ENCODE measurements at places on chromosomes 2 and 18. TPM values are rescaled to one million over a fixed set of nuclear protein-coding genes. Genes with fewer than 3 reads are reported as not detected.
A peak's percentile ranks its signal among the peaks of the same experiment; 100 is the strongest.

Gene ATOH8
- not detected for polyA plus RNA-seq

Gene TGFA
- 0.66 TPM for polyA plus RNA-seq

Gene CXCR1
- polyA plus RNA-seq = 0.39 TPM

Gene AQP12A
- polyA plus RNA-seq = not detected

Gene NYAP2
- polyA plus RNA-seq = not detected

Gene R3HDM1
- 23.7 TPM for polyA plus RNA-seq

Gene IL1B
- not detected for polyA plus RNA-seq

Gene SMAD7
- polyA plus RNA-seq = 4.8 TPM

Gene FLACC1
- 1.9 TPM for polyA plus RNA-seq

Gene ST8SIA5
- not detected for polyA plus RNA-seq

Gene GKN1
- polyA plus RNA-seq = not detected

Gene C2orf15
- polyA plus RNA-seq = 6.1 TPM

Gene CFC1
- not detected for polyA plus RNA-seq

GRCh38 chr2:210177769-210178168 is 6.6 kb upstream of the KANSL1L start:
- DNase-seq = no peak

DNA sequence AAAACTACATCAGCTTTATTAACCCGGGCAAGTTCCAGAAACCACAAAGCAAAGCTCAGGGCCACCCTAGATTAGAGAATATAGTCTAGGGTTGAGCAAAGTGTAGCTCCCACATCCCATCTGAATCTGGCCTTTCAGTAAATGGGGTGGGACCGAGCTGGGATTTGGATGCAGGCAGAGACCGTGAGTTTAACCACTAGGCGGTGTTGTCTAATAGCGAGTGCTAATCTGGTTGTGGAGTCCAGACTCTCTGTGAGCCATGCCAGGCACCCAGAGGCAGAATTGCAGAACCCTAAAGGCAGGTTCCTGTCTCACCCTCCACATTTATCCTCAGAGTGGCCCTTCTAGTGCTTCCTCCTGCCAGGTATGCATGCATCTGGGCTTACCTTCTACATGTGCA is 435.9 kb downstream of the TSN start:
- DNase-seq = no peak

DNA sequence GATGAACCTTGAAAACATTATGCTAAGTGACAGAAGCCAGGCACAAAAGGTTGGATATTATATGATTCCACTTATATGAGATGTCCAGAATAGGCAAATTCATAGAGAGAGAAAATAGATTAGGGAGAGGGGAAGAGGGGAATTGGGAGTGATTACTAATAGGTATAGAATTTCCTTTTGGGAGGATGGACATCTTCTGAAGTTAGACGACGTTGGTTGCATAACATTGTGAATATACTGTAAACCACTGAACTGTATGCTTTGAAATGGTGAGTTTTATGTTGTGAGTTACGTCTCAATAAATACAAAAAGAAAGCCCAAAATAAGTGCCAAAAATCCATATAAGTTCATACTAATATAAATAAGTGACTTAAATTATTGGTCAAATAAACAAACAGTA is 18.6 kb upstream of the CYP26B1 start:
- no peak for DNase-seq

GRCh38 chr2:174916270-174916930 is 88.8 kb downstream of the CHN1 start:
- no peak for DNase-seq

DNA sequence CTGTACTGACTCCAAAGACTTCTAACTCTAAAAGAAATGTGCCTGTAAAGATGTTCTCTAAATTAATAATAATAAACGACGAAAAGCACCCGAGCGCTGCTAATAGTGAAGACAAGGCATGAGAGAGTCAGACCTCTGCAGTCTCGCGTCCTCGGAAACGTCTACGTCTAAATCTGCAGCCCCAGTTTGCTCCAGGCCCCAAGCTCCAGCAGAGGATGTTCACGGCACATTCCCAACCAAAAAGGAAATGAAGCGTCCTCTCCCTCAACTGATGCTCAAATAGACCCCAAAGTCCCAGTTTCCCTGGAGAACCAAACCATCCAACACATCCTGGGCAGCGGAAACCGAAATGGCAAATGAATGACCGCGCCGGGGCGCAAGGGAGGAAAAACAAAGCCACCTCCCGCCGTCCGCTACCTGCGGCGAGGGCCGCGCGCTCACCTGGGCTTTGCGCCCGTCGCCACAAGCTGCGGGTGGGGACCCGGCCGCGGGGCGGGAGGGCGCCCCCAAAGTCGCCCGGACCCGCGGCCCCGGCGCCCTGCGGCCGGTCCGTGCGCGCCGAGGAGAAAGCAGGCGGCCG is 47.1 kb upstream of the CCDC150 start:
- no peak for DNase-seq

GRCh38 chr2:111133603-111134002 is 12.9 kb downstream of the BCL2L11 start:
- no peak for DNase-seq

DNA sequence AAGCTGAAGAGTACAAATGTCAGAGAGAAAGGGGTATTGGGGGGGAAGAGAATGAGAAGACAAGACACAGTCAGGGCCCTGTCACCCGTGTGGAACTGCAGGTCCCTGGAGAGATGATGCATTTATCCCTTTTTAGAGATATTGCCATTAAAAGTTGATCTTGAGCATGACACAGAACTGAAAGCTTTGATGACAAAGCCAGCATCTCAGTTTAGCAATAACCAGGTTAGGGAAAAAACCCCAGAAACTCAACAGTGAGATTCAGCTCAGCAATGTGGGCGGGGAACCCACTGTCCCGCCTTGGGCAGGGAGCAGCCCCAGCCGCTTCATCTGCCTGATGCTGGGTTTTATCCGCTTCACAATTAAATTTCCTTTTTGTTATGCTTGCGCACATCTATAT is 181.1 kb downstream of the NEDD4L start:
- no peak for DNase-seq

GRCh38 chr2:208356846-208357574 is 49.6 kb upstream of the PTH2R start:
- no peak for DNase-seq

- no peak for DNase-seq
These were observed 147.4 kb upstream of the PGAP1 start for GRCh38 chr2:197073701-197074433.

- peak; percentile 51 for DNase-seq
These were observed 11.1 kb downstream of the LIMS2 start for GRCh38 chr2:127664065-127664894.

- DNase-seq = no peak
These were observed 238.8 kb downstream of the TPGS2 start for GRCh38 chr18:36589857-36590543.

DNA sequence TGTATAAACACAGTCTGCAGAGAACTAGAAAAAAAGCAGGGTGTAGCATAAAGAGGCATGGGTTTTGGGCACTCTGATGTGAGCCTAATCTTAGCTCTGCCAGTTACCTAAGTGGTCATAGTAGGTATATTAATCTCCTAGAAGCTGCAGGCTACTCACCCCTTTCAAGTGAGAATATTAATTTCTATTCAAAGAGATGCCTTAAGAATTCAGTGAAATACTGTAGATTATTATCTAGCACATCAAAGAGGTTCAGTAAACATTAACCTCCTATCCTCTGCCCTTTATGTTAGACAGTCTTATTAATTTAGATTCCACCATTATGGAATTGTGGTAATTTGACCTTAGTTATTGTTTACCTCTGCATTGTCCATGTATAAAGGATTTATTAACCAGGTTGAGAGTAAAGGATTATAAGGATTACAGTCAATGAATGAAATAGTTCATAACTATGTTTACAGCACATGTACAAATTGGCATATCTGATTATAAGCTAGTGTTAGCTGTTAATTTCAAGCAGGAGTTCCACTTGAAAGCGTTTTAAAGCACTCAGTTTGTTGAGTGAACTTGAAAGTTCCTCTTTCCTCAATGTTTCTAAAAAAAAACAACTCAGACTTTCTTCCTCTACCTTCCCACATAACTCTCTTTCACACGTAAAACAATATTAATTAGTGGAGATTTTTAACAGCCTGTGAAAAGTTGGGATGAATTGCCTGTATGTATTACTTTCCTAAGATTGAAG is 150.6 kb upstream of the EPC2 start:
- no peak for DNase-seq

DNA sequence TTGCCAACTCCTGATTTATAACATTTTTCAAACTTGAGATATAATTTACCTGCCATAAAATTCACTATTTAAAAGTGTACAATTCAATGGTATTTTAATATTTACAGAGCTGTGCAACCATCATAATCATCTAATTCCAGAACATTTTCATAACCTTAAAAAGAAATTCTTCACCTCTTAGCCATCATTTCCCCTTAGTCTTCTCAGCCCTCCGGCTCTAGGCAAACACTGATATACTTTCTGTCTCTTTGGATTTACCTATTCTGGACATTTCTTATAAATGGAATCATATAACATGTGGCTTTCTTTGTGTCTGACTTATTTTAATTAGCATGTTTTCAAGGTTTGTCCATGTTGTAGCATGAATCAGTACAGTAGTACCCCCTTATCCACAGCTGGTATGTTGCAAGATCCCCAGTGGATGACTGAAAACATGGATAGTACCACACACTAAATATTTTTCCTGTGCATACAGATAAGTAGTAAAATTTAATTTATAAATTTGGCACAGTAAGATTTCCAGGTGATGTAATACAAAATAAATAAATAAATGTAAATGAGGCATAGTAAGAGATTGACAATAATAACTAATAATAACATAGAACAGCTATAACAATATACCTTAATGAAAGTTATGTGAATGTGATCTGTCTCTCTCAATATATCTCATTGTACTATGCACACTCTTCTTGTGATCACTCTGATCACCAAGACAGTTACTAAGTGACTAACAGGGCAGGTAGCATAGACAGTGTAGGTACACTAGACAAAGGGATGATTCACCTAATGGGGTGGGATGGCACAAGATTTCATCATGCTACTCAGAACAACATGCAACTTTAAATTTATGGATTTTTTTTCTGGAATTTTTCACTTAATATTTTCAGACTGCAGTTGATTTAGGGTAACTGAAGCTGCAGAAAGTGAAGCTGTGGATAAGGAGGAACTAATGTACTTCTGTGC is 73.1 kb downstream of the RAB3GAP1 start:
- DNase-seq = no peak

- DNase-seq = no peak
These were observed 23.5 kb downstream of the NCK2 start for GRCh38 chr2:105768176-105768575.

DNA sequence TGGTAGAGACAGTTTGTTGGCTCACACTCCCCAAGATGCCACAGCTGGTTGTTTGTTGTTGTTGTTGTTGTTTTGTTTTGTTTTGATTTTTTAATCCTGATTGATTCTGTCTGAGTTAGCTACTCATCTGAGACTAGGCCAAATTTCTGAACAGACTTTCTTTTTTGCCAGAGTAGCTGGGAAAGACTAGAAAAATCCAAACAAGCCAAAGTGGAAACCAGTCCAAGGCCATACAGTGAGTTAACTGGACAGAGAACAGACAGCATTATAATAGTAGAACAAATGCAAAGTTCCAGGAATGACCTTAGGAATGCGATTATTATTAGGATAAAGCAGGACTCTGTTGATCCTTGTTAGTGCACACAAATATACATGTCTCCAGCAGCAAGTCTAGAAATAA is 43.8 kb upstream of the CYP26B1 start:
- DNase-seq = no peak

DNA sequence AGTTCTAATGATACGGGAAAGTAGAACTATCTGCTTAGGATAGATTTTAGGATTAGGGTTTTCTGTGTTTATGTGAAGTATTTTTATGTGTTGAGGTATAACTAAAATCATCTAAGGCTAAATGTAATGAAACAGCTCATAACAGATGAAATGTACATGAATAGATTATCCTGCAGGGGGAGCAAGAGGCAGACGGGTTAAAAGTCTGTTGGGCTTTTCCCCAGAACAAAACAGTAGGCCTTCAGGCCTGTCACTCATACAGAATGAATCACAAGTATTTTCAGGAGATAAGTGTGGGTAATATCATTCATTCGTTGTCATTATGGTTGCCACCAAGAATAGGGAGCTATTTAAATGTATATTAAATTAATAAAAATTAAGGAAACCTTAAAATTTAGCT is 107.9 kb upstream of the IL1R2 start:
- no peak for DNase-seq

DNA sequence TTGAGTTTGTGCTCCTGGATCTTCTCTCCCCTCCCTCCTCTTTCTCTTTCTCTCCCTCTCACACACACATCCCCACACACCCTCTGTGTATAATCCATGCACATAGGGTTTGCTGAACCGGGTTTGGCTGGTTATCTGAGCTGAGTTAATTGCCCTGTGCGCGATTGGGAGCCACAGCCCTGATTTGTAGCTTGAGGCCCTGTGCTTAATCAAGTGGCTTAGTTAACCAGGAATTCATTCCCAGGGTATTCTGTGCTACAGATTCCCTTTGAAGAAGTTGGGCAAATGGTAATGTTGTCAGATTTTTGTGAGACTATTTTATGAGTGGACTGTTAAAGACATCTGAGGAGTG is 6.2 kb downstream of the PARD3B start:
- DNase-seq = no peak

DNA sequence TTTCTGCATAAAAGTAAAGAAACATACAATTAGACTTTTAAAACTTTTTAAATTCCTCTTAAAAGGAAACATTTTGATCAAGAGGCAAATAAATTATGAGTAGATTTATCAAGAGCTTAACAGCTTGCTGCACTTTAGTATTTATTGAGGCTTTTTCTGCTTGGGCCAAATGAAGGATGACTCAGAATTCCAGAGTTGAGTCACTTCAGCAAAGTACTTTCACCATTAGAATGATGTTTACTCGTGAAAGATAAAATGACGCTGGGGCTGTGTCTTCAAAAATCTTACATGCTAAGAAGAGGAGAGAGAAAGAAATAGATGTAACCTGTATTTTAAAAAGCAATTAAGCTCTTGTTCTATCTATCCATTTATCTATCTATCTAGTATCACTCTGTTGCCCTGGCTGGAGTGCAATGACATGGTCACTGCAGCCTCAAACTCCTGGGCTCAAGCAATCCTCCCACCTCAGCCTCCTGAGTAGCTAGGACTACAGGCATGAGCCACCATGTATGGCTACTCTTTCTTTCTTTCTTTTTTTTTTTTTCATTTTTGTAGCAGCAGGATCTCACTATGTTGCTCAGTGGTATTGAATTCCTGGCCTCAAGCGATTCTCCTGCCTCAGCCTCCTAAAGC is 75.3 kb upstream of the RIOK3 start:
- no peak for DNase-seq

- no peak for DNase-seq
These were observed 187.2 kb downstream of the TXNL1 start for GRCh38 chr18:56451188-56451587.

All from naive thymus-derived CD8-positive, alpha-beta T cell (primary cell).